Activated CD8-positive, alpha-beta T cell treated with anti-CD3 and anti-CD28 coated beads, Interleukin-2, amount 10 ng/mL, durations not matched to agents 7 days and 5 days (primary cell): ENCODE measurements at places on chromosomes 1 and 21. TPM values are rescaled to one million over a fixed set of nuclear protein-coding genes. Genes with fewer than 3 reads are reported as not detected.

- H3K4me3 ChIP-seq: no peak overlapping the region
- no peaks in the 10 kb centered on the region for H3K36me3 ChIP-seq
- no peaks in the 10 kb centered on the region for H3K4me1 ChIP-seq
- no peak for DNase-seq
- no peaks in the 10 kb centered on the region for H3K27me3 ChIP-seq
Measured at GRCh38 chr21:15183813-15184257, 119.0 kb upstream of the NRIP1 start.

GRCh38 chr1:68377098-68377497, 72.7 kb downstream of the RPE65 start:
- peaks cover 2% of the 10 kb centered on the region for H3K27me3 ChIP-seq
- DNase-seq: no peak
- H3K27ac ChIP-seq: no peak overlapping the region
- H3K4me1 ChIP-seq: no peaks in the 10 kb centered on the region

DNA sequence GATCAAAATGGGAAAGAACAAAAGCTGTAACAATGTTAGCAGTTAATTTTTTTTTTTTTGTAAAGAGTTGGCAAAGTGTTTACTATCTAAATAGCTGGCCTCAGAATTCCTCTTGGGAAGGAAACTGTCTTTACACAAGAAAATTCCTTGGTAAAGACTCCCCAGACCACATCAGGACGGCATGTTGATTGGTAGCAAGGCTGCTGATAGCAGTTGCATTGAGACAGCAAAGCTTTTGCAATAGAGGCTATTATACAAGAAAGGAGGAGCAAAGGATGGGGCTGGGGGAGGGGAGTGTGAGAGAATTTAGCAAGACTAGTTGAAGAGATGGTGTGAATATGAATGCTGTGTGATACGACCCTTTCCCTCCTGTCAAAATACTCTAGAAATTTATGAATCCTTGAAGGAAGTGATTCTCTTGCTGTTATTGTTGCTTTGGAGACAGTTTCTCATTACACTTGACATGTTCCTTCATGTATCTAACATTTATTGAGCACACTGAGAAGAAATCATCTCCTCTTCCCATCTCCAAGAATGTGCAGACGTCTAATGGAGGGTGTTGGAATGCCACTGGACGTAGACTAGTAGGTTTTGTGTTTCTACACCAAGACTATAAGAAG, 355.6 kb downstream of the SIPA1L2 start:
- no peaks in the 10 kb centered on the region for H3K4me1 ChIP-seq
- no peak overlapping the region for H3K4me3 ChIP-seq
- peaks cover 7% of the 10 kb centered on the region for H3K27me3 ChIP-seq
- H3K36me3 ChIP-seq: no peaks in the 10 kb centered on the region

GRCh38 chr1:5921129-5921528, 71.1 kb downstream of the NPHP4 start:
- H3K4me3 ChIP-seq: no peak overlapping the region
- no peaks in the 10 kb centered on the region for H3K27me3 ChIP-seq
- no peak for DNase-seq
- no peaks in the 10 kb centered on the region for H3K36me3 ChIP-seq
- no peaks in the 10 kb centered on the region for H3K4me1 ChIP-seq

GRCh38 chr1:119327450-119328155, 41.0 kb upstream of the HAO2 start:
- H3K27ac ChIP-seq: no peak overlapping the region
- H3K27me3 ChIP-seq: peaks cover 7% of the 10 kb centered on the region
- peak overlapping the region; percentile 63 for H3K4me3 ChIP-seq
- no peaks in the 10 kb centered on the region for H3K36me3 ChIP-seq

DNA sequence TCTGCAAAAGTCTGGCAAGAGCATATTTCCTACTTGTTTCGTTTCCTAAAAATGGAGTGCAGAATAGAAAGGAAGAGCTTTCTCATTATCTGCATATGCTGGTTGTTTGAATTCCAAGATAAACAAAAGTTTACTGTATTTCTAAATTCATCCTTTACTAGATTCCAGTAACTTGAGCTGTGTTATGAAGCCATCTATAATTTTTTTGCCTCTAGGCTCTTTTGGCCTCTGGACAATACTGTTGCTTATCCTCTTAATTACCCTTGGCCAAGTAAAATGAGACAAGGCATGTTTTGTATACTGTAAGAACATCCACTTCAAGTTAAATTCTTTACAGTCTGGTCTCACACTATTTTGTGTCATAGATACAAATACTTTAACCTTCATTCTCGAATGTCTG, 45.6 kb upstream of the HFM1 start:
- no peak for DNase-seq
- no peak overlapping the region for H3K27ac ChIP-seq
- H3K4me1 ChIP-seq: no peaks in the 10 kb centered on the region
- H3K4me3 ChIP-seq: no peak overlapping the region
- no peaks in the 10 kb centered on the region for H3K36me3 ChIP-seq

PLA2G2C gene
- total RNA-seq: not detected
